Activated CD4-positive, alpha-beta T cell treated with anti-CD3 and anti-CD28 coated beads, Interleukin-2, amount 10 ng/mL, durations not matched to agents 7 days and 5 days (primary cell): ENCODE measurements at places on chromosomes 7 and 10. TPM values are rescaled to one million over a fixed set of nuclear protein-coding genes. Genes with fewer than 3 reads are reported as not detected.
A peak's percentile ranks its signal among the peaks of the same experiment; 100 is the strongest.

TUBB8 gene
- total RNA-seq = not detected

ZNRF2 gene
- 16.8 TPM for total RNA-seq

CALML3 gene
- not detected for total RNA-seq

UCMA gene
- not detected for total RNA-seq

DNA sequence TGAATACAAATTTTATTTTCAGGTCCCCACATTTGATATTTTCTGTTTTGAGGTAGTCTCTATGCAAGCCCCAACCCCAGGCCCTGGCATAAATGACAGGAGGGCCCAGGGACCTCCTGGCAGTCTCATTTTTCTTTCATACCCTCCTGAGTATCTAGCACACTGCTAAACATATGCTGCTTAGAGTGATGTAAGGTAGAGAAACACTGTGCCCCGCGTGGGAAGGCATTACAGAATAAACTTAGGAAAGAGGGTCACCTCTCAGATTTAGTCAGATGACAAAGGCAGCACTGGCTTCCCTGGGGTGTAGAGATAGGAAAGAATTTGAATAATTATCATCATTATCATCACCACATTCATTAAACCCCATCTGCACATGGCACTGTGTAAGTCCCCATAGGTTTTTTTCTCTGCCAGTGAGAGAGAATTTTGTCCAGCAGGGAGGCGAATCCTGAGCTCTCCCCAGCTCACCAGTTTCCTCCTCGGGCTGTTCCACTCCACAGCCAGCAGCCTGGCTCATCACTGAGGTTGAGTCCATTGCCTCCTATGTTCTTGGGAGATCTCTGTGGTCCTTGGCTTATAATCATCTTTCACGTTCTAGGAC is 507.3 kb upstream of the GALNT17 start:
- no peak overlapping the region for H3K4me3 ChIP-seq
- H3K4me1 ChIP-seq = no peaks in the 10 kb centered on the region
- no peak overlapping the region for H3K27ac ChIP-seq
- H3K27me3 ChIP-seq = no peaks in the 10 kb centered on the region
- no peaks in the 10 kb centered on the region for H3K36me3 ChIP-seq
- no peak for DNase-seq

DNA sequence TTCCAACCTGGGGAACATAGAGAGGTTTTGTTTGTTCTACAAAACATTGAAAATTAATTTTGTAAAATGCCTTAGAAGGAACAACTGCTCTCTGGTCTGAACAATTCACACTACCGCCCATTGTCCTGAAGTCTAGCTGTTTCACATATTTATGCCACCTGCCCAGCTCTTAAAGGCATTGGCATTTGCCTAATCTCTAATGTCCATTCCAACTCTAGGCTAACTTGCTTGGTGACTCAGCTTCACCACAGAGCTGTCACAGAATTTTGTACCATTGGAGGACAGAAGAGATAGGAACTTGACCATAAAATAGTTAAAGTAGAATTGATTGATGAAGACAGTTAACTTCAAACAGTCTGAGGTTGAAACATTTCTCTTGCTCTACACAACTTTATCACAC is 53.5 kb upstream of the PPP1R17 start:
- H3K27ac ChIP-seq = no peak overlapping the region
- no peaks in the 10 kb centered on the region for H3K27me3 ChIP-seq
- no peaks in the 10 kb centered on the region for H3K36me3 ChIP-seq
- no peak overlapping the region for H3K4me3 ChIP-seq
- DNase-seq = no peak

- H3K4me1 ChIP-seq = no peaks in the 10 kb centered on the region
- H3K27ac ChIP-seq = no peak overlapping the region
- H3K4me3 ChIP-seq = no peak overlapping the region
- no peak for DNase-seq
- no peaks in the 10 kb centered on the region for H3K36me3 ChIP-seq
These were observed 479.8 kb downstream of the ADRA2A start for GRCh38 chr10:111556666-111557065.

DNA sequence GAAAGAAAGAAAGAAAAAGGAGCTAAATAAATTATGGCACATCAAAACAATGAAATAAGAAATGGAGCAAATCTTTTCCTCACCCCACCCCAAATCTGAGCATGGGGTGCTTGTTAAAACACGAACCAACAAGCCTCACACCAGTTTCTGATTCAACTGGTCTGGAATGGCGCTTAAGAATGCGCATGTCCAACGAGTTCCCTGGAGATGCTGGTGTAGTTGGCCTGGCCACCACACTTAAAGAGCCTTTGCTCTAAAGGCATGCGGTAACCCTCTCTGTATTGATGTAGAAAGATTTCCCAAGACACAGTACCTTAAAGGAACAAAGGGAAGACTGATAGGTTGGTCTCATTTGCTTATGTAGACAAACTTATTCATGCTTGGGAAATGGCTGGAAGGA is 49.1 kb upstream of the STEAP1B start:
- peaks cover 78% of the 10 kb centered on the region for H3K27me3 ChIP-seq
- H3K36me3 ChIP-seq = no peaks in the 10 kb centered on the region
- no peak overlapping the region for H3K27ac ChIP-seq
- H3K4me3 ChIP-seq = no peak overlapping the region

DNA sequence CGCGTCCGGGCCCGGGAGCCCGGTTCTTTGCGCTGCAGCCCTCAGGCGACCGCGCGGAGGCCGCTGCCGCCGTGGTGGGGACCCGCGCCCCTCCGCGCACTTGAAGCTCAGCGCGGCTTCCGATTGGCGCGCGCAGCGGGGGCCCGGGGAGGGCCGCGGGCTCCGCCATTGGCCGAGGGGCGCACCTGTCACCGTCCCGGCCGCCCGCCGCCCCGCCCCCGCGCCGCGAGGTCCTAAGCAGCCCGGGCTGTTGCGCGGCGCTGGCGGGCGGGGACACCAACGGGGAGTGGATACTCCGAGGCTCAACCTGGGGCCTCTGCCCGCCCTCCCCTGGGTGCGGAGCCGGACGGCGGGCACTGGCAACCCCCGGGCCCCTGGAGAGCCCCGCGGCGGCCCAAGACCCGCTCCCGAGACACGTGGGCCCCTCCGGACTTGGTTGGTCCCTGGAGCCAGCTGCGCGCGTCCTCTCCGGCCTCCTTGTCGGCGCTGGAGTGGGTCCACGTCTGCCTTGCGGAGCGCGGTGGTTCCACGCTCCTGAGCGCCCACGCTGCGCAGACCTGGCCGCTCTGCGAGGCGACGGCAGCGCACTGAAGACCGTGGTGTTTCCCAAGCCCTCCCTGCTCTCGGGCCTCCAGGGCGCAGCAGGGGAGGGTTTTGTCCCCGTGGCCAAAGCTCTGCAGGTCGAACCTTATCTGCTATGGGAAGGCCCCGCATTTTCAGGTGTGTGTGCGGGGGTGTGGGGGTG is at the start of gene MNX1:
Gene MNX1, minus strand, starts transcription at position 76 of the 745 bp plus-strand sequence. CDS start 313 bp downstream, outside the sequence.
- peak within 1 kb of the TSS; percentile 5 for H3K27ac ChIP-seq
- H3K4me3 ChIP-seq = peak within 1 kb of the TSS; percentile 36
- H3K36me3 ChIP-seq = peaks cover 3% of the 10 kb centered on the region
- peak; percentile 41 for DNase-seq

GRCh38 chr7:27345997-27346396 is 103.4 kb downstream of the EVX1 start:
- peaks cover 10% of the 10 kb centered on the region for H3K27me3 ChIP-seq
- H3K4me3 ChIP-seq = no peak overlapping the region
- DNase-seq = no peak
- H3K36me3 ChIP-seq = no peaks in the 10 kb centered on the region
- H3K27ac ChIP-seq = no peak overlapping the region

- no peaks in the 10 kb centered on the region for H3K36me3 ChIP-seq
- no peak overlapping the region for H3K4me3 ChIP-seq
- DNase-seq = no peak
- no peak overlapping the region for H3K27ac ChIP-seq
These were observed 106.6 kb upstream of the CHST15 start for GRCh38 chr10:124200011-124200410.

DNA sequence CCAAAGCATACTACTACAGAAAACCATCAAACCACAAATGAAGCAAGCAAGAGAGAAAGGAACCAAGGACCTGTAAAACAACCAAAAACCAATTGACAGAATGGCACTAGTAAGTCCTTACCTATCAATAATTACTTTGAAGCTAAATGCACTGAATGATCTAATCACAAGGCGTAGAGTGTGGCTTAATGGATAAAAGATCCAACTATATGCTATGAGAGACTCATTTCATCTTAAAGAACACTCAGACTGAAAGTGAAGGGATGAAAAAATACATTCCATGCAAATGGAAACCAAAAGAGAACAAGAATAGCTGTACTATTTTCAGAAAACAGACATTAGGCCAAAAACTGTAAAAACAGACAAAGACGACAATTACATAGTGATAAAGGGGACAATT is 70.7 kb downstream of the CRPPA start:
- no peaks in the 10 kb centered on the region for H3K36me3 ChIP-seq
- no peaks in the 10 kb centered on the region for H3K27me3 ChIP-seq
- no peak for DNase-seq
- no peak overlapping the region for H3K27ac ChIP-seq
- no peak overlapping the region for H3K4me3 ChIP-seq

- no peak for DNase-seq
- no peaks in the 10 kb centered on the region for H3K36me3 ChIP-seq
- no peaks in the 10 kb centered on the region for H3K4me1 ChIP-seq
- H3K4me3 ChIP-seq = no peak overlapping the region
- peaks cover 13% of the 10 kb centered on the region for H3K27me3 ChIP-seq
- H3K27ac ChIP-seq = no peak overlapping the region
These were observed 9.5 kb upstream of the HACD1 start for GRCh38 chr10:17626656-17627055.

DNA sequence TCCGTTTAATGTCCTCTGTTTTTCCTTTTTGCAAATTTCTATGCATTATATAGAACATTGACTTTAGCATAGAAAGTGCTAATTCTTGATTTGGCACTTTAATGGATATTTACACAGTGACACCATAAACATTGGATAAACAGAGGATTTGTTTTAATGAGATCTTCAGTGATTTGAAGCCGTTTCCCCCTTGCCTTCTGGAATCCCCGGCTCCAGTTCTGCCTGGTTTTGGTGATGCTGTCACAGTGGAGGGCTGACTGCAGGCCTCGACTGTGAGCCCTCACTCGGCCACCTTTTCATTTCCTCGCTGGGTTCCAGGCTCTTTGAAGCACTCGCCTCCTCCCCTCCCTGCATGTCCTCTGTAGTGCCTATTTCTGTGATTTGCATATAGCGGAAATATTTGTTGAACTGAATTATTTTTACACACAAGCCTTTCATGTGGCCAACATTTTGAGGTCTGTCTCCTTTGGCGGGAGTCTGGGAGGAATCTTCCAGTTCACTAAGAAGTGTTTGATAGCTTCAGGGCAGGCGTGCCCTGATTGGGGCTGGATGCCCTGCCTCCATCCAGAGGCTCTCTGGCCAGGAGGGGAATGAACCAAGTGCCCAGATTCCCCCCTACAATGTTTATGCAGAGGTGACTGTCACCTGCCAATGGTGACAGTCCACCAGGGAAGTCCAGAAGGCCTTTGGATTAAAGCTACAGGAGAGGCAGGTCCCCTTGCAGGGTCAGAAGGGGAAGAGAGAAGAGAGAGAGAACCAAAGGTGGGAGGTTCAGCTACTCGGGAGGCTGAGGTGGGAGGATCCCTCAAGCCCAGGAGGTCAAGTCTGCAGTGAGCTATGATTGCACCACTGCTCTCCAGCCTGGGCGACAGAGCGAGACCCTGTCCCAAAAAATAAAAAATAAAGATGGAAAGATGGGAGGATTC is 67.5 kb downstream of the CUX1 start:
- H3K27ac ChIP-seq = peak overlapping the region; percentile 63
- H3K4me3 ChIP-seq = peak overlapping the region; percentile 5
- H3K27me3 ChIP-seq = no peaks in the 10 kb centered on the region

DNA sequence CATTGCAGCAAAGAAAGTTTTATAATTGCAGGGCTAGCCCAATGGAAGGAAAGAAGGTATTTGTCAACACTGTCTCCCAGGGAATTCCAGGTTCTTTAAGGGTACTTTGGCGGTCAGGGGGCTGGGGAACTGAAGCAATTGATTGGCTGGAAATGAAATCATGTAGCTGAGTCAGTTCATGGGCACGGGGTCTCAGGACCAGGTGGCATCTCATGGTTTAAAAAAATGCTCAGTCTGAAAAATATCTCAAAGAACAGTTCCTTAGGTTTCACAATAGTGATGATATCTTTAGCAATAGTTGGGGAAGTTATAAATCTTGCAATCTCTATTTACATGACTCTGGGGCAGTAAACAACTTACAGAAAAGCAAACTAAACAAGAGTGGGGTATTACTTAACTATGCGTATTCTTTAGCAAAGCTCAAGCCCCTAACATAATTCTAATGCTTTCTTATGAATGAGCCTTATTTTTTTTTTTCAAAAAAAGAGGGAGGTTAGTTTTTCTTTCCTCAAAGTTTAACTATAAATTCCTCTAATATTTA is 376.9 kb upstream of the NRG3 start:
- H3K27ac ChIP-seq = no peak overlapping the region
- no peaks in the 10 kb centered on the region for H3K36me3 ChIP-seq
- no peak for DNase-seq
- no peaks in the 10 kb centered on the region for H3K27me3 ChIP-seq
- no peaks in the 10 kb centered on the region for H3K4me1 ChIP-seq
- H3K4me3 ChIP-seq = no peak overlapping the region

- no peaks in the 10 kb centered on the region for H3K4me1 ChIP-seq
- no peak overlapping the region for H3K27ac ChIP-seq
- no peaks in the 10 kb centered on the region for H3K36me3 ChIP-seq
- H3K4me3 ChIP-seq = no peak overlapping the region
- DNase-seq = no peak
These were observed 19.6 kb upstream of the INPP5A start for GRCh38 chr10:132517951-132518521.

DNA sequence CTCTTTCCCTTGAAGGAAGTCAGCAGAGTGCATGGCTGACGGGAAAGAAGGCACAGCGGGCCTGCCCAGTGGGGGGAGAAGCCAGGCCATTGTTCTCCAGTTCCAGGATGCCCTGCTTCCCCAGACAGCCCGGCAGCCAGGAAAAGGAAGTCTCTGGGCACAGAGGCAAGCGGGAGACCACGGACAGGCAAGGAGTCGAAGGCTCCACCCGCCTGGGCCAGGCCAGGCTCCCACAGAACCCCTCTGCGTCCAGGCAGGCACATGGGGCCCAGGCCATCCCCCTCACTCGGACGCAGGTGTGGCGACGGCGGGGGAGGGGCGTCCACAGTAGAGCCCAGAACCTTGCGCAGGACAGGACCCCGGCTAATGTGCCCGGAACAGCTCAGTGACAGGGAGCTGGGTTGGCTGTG is 8.7 kb downstream of the GPR146 start:
- H3K27ac ChIP-seq = no peak overlapping the region
- peaks cover 4% of the 10 kb centered on the region for H3K36me3 ChIP-seq
- no peak overlapping the region for H3K4me3 ChIP-seq
- H3K27me3 ChIP-seq = no peaks in the 10 kb centered on the region

GRCh38 chr10:104650072-104650471 is 9.0 kb downstream of the SORCS3 start:
- H3K4me1 ChIP-seq = no peaks in the 10 kb centered on the region
- DNase-seq = no peak
- peaks cover 42% of the 10 kb centered on the region for H3K27me3 ChIP-seq

GRCh38 chr7:100023526-100023925 is 8.1 kb downstream of the ZKSCAN1 start:
- H3K27me3 ChIP-seq = no peaks in the 10 kb centered on the region
- H3K4me1 ChIP-seq = peaks cover 28% of the 10 kb centered on the region
- H3K36me3 ChIP-seq = peaks cover 38% of the 10 kb centered on the region
- H3K4me3 ChIP-seq = no peak overlapping the region

GRCh38 chr7:26199301-26200037 is 1.1 kb downstream of the HNRNPA2B1 start:
- peak; percentile 74 for DNase-seq
- peaks cover 76% of the 10 kb centered on the region for H3K36me3 ChIP-seq
- no peaks in the 10 kb centered on the region for H3K27me3 ChIP-seq
- peak overlapping the region; percentile 100 for H3K27ac ChIP-seq
